Fibroblast of the conjunctiva (primary cell): ENCODE measurements at places on chromosomes 12 and 14.

GRCh38 chr14:63277591-63278183, 41.0 kb downstream of the GPHB5 start:
- DNase-seq, result no peak

DNA sequence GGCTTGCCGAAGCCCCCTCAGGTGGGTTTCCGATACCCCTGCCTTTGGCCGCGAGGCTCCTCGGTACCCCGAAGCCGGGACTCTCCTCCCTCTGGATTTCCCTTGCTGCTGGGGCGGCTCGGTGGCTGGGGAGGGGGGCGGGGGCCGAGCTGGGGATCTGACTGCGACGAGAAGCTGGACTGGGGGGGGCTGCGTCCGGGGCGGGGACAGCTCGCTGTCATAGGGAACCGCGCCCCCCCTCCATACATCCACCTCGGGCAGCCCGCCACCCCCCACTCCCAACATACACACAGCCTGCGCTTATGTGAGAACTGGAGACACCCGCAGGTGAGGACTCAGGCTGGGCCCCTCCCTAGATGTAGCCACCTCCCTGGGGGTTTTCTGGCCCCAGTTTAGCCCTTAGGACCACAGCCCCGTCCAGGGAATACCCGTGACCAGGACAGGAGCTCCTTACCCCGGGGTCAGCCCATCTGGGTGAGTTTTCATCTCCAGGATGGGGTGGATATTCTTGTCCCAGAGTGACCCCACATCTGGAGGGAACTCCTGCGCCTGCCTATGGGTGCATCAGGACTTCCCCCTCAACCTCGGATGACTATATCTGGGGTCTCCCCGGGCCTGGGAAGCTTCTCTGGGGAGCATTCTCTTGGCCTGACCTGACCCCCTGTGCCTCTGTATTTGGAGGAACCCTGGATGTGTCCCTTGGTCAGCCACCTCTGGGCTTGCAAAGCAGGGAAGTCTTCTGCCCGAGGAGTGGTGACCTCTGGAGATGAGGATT, 687 bp downstream of the ASIC1 start:
- no peak for DNase-seq

DNA sequence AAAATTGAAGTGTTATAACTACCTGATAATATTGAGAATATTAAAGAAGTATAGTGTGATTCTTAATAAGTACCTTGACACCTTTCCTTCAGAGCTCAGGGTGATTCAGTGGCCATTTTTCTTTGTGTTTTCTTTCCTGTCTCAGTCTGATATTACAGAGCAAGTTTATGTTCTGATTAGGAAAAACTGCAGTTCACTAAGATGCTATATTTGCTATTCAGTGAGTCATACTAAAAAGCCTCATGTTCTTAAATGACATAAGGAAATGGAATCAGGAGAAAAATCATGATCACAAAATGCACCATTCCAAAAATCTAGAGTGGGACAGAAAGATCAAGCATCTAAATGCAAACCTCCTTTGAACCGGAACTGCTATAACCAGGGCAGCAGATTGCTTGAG, 390.6 kb upstream of the ATP2B1 start:
- DNase-seq, result no peak

DNA sequence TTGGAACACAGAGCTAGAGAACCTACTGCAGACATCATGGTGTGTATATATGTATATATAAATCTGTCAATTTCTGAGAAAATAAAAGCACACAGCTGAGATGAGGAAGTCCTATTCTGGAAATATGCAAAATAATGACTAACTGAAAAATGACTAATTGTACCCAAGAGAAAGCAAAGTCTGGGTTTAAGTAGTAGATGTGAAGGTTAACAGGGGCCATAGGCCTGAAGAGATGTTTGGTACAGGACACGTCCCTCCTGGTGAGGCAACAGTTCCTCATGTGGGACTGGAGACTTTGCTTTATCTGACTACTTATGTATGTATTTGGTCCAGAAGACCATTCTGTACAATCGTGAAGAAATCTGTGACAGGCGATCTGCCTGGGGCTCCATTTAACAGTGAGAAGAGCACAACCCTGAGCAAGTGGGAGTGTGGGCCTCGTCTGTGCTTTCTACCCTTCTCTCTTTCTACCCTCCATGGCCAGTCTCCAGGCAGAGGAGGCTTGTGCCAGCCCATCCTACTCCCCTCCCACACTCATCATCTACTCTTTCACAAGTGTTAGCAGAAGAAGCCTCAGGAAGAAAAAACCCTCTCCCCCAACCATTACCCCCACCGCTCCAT, 67.5 kb downstream of the SLC41A2 start:
- DNase-seq, result no peak

DNA sequence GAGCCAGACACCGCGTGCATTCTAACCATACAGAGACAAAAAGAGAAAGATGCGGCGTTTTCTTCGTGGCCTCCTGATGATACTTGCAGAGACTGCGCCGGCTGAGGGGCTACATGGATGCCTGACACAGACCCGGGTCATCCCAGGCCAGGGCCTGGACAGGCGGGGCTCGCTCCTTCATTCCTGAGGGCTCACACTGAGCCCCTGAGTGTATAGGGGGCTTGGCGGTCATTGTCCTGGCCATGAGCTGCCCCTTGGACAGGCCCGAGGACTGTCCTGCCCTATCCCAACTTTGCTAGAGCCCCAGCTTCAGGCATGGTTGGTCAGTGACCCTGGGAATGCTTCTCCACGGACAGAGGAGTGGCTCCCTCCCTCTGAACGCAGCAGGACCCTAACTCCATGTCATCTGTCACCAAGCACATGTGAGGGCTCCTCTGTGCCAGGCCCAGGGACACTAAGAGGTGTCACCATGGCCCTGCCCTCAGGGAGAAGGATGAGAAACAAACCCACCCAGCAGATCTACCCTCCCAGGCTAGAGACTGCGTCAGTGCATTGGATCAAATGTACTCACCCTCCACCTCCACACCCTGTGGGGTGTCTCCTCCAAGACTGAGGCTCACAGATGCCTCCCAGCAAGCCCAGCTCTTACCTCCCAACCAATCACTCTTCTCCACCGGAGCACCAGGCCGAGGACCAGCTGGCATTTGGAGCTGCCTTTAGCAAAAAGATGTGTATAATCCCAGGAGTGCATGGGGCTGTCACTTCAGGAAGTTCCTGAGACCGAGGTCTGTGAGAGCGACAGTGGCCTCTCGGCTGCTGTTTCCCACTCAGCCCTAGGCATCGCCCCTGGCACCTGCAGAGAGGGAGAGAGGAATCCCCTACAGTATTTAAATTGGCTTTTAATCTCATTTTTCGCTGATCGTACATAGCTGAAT, 102.7 kb downstream of the DICER1 start:
- DNase-seq, result no peak

- no peak for DNase-seq
Measured at GRCh38 chr14:105099778-105100177, 34.5 kb upstream of the GPR132 start.

DNA sequence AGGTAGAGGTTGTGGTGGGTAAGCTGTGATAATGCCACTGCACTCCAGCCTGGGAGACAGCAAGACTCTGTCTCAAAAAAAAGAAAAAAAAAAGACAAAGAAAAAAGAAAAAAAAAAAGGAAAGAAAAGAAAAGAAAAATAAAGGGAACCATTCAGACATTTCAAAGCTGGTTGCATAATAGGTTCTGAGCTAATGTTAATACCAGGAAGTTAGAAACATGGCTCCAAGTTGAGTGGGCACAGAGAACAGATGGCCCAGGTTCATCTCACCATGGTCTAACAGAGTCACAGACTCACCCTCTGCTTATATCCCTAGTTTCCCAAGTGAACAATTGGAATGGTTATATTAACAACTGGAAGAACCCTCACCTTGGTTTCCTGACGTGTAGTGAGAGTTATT, 17.4 kb upstream of the ZDHHC17 start:
- DNase-seq, result no peak

DNA sequence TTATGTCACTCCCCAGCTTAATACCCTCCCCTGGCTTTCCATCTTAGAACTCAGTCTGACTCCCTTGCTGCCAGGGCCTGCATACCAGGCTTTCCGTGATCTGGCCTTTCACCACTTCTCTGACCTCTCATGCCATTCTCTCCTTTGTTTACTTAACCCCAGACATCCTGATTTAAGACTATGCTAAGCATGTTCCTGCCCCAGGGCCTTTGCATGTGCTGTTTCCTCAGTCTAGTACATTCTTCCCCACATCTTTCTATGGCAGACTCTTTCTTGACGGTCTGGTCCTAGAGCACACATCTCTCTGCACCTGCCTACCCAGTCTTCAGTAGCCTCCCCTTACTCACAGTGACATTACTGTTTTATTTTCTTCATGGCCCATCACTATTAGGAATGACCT, 42.2 kb downstream of the PLXNC1 start:
- DNase-seq, result no peak

- DNase-seq, result no peak
Measured at GRCh38 chr12:29033519-29033918, 115.6 kb upstream of the FAR2 start.

- DNase-seq, result no peak
Measured at GRCh38 chr12:121926874-121927706, 8.7 kb downstream of the CFAP251 start.

- DNase-seq, result no peak
Measured at GRCh38 chr14:105165134-105165704, 3.4 kb downstream of the JAG2 start.

- DNase-seq, result no peak
Measured at GRCh38 chr14:25095736-25096437, 45.9 kb upstream of the STXBP6 start.

- no peak for DNase-seq
Measured at GRCh38 chr12:38890102-38890855, 15.1 kb downstream of the CPNE8 start.

DNA sequence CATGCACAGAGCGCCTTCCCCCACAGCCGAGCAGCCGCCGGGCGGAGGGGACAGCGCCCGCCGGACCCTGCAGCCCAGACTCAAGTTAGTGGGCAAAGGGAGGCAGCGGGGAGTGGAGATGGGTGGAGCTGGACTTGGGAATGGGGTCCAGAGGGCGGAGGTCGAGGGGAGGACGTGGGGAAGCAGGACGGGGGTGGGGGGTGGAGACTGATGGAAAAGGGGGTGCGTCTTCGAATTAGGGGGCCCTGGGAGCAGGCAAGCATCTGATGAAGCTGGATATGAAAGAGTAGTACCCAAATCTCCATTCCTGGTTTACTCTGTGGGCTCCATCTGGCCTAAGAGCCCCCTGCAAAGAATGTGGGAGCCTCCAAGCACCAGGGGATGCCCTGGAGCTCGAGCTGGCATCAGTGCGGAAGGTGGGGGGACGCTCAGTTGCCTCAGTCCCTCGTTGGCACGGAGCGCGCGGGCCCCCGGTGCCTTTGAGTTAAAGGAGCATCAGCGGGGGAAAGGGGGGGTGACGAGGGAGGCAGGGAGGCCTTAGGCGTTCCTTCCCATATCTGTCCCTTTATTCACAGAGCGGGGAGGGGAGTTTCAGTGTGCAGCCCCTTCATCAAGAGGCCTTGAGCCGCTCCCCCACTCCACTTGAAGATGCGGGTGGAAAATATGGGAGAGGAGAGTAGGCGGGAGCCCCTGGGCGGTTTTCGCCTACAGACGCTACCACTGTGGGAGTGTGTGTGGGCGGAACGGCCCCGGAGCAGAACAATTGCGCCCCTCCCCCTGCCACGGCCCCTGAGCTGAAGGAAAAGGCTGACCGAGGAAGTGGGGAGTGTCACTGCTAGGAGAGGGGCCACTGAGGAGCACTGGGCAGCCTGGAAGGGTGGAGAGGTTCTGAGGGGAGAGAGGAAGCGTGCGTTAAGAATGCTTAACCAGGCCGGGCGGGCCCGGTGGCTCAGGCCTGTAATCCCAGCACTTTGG, 644 bp downstream of the NAB2 start:
- no peak for DNase-seq

DNA sequence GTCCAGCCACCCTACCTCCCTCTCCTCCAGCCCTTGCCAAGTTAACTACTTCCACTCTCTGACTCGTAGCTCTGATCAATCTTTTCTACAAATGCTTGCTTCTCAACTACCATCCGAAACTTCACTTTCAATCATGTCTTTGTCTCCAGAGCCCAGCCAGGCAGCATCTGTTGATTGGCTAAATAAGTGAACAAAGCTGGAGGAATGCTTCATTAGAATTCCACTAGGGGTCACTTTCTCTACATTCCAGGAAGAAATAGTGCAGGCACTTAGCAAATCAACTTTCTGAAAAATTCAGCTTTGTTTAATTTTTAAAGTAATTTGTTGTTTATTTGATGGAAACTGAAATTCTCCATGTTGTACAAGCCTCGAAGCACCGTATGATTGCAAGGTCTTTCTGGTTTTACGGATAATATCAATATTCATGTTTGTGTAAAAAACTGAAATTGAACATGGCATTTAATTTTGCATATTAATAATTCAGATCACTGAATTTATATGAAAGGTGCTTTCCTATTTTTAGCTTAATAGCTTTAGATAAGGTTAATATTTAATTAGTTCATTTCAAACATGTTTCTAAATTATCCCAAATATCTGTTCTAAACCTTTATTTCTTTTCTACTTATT, 32.4 kb upstream of the HELB start:
- DNase-seq, result peak; percentile 27

- no peak for DNase-seq
Measured at GRCh38 chr12:74963867-74964331, 245.7 kb downstream of the KCNC2 start.

DNA sequence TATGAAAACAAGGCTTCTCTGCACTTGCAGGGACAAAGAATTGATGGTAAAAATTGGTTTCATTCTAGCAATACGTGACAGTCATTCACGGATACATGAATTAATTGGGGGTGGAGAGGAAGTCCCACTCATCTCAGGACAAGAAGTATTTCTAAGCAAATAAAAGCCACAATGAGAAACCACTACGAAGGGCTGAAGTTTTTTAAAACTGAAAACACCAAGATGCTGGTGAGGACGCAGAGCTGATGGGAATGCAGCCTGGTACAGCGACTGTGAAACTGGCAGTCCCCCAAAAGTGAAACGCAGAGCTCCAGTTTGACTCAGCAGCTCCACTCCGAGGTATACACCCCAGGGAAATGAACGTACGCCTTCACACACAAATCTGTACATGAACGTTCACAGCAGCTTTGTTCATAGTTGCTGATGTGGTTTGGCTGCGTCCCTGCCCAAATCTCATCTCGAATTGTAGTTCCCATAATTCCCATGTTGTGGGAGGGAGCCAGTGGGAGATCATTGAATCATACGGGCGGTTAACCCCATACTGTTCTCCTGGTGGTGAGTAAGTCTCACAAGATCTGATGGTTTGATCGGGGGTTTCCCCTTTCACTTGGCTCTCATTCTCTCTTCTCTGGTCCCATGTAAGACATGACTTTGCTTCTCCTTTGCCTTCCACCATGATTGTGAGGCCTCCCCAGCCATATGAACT, 89.0 kb downstream of the SCARB1 start:
- DNase-seq, result peak; percentile 95

- DNase-seq, result no peak
Measured at GRCh38 chr12:7064516-7064915, 4.0 kb downstream of the C1S start.

GRCh38 chr14:21771671-21772070, 98.1 kb upstream of the OR4E1 start:
- DNase-seq, result no peak

GRCh38 chr12:127570793-127571360, 696.1 kb upstream of the TMEM132C start:
- DNase-seq, result no peak
